ENCODE measurements at places on chromosomes 7 and 10. TPM values are rescaled to one million over a fixed set of nuclear protein-coding genes. Genes with fewer than 3 reads are reported as not detected.

DNA sequence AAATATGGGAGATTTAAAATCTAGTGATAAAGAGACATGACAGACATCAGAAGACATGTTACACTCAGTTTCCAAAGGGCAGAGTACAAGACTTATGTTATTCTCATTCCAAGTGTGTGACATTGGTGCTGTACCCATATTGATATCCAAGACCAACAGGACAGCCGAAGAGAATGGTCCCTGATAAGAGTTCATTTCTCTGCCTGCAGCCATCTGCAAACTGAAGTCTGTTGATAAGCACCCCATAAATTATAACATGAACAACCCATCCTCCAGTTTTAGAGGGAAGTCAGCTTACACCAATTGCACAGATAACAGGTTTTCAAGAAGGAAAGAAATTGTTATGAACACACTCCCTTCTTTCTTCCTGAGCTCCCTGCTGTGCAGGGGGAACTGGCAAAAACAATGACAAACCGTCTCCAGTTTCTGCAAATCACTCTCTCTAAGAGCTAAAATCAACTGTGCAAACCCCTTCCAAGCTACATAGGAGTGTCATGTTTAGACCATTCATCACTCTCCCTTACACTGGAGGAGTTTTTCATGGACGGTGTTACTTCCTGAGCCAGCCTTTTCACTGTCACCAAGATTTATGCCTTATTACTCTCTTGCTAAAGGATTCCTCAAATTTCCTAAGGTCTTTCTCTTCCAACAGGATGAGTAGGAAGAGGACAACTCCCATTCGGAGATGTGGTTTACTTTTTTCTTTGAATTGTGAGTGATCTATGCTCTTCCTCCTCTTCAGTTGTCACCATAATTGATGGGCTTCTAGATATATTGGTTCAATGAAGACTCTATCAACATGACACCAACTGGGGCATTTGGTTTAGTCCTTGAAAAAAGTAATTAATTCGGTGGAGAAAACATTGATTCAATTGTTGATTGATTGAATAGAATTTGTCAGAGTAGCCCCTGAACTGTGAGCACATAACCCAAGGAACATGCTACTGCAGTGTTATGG is 80.3 kb upstream of the FAM171A1 start:
- no peak for ATAC-seq

SGCE gene
- 1.1 TPM for total RNA-seq

- no peak for ATAC-seq
These were observed 25.9 kb downstream of the LAMB1 start for GRCh38 chr7:107977048-107977447.

KEL gene
- total RNA-seq, result 0.24 TPM

- no peak for ATAC-seq
These were observed 134.5 kb downstream of the DYNC1I1 start for GRCh38 chr7:95906851-95907250.
